ENCODE measurements at places on chromosomes 1 and 21.
A peak's percentile ranks its signal among the peaks of the same experiment; 100 is the strongest.

- peak; percentile 33 for DNase-seq
Measured at GRCh38 chr1:3625151-3625907, 514 bp downstream of the TPRG1L start.

- no peak for DNase-seq
Measured at GRCh38 chr1:178959543-178960460, 65.9 kb upstream of the FAM20B start.

- DNase-seq = no peak
Measured at GRCh38 chr1:117825414-117825813, 104.0 kb downstream of the GDAP2 start.

- peak; percentile 69 for DNase-seq
Measured at GRCh38 chr1:179883745-179884138, 1.7 kb downstream of the TOR1AIP1 start.

DNA sequence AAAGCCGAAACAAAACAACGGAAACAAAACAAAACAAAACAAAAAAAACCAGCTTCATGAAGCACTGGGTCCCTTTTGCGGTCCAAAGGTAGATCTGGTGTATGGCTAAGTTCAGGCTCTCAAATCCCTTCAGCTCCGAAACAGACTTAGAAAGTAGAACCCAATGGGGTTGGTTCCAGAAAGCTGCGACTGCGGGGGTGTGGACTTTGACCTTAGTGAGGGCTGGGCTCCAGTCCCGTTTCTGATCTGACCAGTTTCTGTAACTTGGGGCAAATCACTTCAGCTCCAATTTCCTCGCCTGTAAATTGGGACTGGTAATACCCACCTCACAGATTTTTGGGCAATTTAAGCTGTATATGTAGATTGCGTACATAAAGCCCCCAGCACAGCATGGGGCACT lies 105.2 kb downstream of the ZSCAN20 start:
- DNase-seq = no peak

DNA sequence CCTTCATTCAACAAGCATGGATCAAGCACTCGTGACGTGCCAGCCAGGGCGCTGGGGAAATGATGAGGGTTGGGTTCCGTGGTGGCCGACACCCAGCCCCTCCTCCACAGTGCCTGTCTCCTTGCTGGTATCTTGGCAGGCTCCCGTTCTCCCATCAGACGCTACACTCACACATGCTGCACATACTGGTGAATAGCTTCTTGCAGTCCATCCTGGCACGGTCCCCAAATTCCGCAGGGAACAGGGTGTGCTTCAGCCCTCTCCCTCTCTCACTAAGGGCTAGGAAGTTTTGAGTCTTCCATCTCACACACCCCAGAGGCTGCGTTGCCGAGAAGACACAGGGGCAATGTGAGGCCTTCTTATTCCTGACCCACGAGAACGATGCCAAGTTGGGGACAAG lies 10.1 kb upstream of the MEF2D start:
- no peak for DNase-seq

DNA sequence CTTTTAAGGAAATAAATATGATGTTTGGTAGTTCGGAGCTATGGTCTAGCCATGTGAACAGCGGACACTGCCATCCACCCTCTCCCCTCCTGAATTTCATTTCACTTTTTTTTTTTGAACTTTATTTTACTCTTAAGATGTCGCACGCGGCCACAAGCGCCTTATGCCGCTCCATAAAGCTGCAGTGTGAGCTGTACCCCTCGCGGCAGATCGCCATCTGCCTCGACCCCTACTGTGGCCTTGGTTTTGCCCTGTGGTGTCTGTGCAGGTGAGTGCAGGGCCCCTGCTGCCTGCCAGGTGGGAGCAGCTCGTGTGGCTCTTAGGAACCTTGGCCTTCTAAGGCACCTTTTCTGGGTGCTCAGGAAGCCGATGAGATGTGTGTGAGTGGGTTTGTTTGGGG lies 48.1 kb downstream of the S100B start:
- DNase-seq = no peak

DNA sequence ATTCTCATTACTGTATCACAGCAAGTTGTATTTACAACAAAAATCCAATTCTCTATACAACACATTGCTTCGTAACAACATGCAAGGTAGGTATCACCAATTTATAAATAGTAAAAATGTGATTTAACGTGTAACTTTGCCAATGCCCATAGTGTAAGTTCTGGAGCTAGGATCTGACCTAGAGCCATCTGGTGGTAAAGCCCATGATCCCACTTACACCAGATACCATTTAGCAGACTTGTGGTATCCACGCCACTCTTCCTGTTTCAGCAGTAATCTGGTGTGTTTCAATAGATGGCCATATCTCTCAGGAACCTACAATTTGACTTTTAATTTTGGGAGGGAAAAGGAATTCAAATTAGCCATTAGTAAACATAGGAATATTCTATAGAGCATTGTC lies 10.2 kb downstream of the SETSIP start:
- no peak for DNase-seq

GRCh38 chr21:46154155-46154954 lies 1.0 kb downstream of the FTCD start:
- no peak for DNase-seq

DNA sequence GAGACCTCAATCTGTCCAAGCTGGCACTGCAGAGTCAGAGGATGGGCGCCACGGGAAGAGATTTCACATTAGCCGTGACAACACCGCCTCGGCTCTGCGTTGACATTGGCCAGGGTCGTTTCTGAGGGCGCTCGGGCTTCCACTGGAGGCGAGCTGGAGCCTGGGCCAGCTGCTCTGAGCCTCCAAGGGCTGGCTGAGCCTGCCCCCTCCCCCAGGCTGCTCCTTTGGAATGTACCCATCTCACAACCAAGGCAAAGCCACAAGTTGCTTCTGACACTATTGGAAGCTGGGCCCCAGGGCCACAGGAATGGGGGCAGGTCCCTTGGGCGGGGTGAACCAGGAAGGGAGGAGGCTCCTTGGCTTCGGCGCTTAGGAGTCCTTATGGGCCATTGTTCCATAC lies 12.7 kb downstream of the GPR3 start:
- DNase-seq = no peak

- DNase-seq = no peak
Measured at GRCh38 chr21:42140196-42140934, 69.2 kb downstream of the UMODL1 start.

- no peak for DNase-seq
Measured at GRCh38 chr1:201356701-201357100, 20.8 kb downstream of the TNNT2 start.

DNA sequence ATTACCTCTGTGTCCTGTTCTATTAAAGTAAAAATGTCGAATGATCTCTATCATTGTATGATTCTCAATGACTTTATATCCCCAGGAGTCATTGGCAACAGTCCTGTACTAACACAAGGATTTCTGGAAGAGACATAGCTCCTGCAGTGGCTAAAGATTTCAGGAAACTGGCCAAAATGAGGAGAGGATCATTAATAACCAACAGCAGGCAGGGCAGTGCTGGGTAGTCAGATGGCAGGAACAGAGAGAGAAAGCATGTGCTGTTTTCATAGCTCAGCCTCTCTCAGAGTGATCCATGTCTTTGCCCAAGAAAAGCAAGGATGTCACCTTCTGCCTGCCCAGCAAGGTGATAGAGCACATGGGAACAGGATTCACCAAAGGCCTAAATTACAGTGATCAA lies 604.7 kb upstream of the PLXNA2 start:
- DNase-seq = no peak

GRCh38 chr21:46161633-46162592 lies 6.5 kb upstream of the FTCD start:
- no peak for DNase-seq

GRCh38 chr1:220895412-220895946 lies 16.2 kb downstream of the HLX start:
- DNase-seq = no peak

DNA sequence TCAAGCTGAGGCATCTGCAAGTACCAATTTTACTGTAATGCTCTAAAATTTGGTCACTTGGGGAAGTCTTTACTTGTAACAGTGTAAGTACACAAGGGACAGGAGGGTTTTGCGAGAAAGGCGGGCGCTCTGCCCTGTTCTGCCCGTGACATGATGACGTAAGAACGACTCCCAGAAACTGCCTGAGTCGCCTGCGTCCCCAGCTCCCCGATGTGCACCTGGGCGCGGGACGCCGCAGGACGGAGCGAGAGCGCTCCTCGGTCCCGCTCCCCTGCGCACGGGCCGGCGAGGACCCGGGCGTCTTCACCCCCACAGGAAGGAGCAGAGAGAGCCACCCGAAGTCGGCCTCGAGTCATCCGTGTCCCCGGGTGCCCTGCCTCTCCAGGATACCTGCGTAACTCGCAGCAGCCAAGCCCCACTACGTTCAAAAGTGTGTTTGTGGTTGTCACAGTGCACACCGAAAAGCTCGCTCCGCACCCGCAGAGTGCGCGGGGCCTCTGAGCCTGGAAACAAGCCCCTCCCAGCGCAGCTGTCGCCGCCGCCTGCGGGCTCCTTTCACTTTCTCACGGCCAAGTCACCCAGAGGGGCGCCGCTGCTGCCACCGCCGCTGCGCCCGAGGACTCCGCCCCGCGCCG lies 3.3 kb upstream of the ZBTB18 start:
- peak; percentile 93 for DNase-seq

DNA sequence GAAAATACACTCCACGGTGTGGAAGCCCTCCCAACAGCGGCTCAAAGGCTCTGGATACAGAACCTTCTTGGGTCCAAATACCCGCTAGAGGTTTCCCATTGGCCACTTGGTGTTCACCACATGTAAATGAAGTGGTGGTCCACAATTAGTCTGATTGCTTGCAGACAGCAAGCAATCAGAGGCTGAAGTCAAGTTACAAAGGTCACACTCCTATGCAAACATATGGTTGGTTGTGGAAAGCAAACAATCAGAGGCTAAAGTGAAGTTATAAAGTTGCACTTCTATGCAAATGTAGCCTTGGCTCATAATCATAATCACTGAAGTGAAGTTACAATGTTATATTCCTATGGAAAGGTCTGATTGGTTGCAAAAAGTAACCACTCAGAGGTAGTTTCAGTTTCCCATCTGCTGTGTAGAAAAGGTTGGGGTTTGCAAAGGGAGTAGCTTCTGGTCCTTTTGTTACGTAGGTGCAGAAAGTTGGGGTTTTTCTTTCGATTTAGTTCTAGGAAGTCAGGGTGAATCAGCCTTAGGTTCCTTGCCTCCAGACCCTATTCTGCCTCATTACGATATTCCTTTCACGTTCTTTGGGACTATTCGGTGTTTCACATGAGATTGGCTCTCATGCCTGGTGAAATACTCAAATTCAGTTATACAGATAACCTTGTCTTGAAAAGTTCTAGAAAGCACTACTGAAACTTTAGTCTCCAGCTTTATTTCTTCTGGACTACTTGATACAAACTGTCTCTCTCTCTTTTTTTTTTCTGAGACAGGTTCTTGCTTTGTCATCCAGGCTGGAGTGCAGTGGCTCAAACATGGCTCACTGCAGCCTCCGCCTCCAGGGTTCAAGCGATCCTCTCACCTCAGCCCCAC lies 36.7 kb upstream of the MTF2 start:
- DNase-seq = peak; percentile 18

GRCh38 chr1:163296504-163297263 lies 25.1 kb upstream of the NUF2 start:
- no peak for DNase-seq

DNA sequence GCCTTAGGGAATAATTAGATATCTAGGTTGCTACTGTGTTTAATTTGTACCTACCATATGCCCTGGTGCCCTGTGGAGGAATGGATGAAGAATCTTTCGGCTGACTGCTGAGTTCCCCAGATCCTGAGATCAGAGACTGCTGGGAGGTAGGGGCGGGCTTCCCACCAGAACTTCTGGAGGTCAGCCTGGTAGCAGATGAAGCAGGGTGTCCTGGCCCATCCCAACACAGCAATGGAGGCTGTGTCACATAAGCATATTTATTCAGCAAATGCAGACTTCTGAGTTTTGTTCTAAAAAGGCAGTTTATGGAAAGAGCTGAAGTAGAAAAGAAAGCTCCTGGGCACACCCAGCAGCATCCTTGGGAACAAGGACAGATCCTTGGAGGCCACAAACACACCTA lies 74.0 kb downstream of the KRTAP19-8 start:
- DNase-seq = no peak

DNA sequence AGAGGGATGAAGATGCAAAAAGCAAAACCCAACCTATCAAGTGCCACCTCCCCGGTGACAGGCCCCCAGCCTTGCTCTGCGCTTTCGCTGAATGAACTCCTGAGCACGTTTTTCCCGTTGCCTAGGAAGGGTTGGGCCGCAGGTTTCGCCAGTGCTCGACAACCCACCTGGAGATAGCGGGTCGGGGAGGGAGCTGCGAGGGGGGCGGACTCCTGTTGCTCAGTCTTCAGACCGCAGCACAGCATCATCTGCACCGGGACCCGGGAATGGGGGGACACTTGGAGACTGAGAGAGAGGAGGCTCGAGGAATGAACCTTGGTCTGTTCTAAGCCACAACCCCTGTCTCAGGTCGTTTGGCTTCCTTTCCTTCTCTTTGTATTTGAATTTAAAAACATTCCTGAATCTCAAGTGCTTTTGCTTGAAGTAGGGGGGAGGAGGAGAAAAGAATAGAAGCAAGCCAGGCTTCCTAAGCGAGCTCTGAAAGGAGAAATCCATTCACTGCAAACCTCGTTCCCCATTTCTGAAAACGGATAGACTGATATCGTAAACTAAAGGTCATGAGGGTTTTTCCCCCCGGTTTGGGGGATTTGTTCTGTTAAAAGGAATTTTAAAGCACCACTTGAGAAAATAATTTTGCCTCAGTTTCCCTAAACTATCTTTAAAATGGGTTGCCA lies 1.2 kb downstream of the AK5 start:
- no peak for DNase-seq

GRCh38 chr1:181386340-181386739 lies 97.0 kb upstream of the CACNA1E start:
- no peak for DNase-seq

- DNase-seq = no peak
Measured at GRCh38 chr1:160082926-160083325, 1.6 kb downstream of the KCNJ9 start.

Data from effector CD4-positive, alpha-beta T cell (primary cell).